Skin of body (tissue), 3 donors: ENCODE measurements at places on chromosomes 13 and 19.

DNA sequence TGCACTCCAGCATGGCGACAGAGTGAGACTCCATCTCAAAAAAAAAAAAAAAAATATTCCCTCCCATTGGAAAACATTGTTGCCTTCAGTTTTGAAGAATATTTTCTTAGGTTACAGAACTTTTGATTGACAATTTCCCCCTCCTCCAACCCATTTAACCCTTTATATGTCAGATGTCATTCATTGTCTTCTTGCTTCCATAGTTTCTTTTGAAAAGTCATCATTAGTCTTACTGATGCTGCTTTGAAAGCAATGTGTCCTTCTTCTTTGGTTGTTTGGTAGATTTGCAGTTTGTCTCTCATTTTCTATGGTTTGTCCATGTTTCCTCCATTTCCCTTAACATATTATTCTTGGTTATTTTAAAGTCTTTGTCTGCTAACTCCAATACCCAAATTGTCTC, 25.4 kb downstream of the ZNF558 start:
- no peak for DNase-seq

DNA sequence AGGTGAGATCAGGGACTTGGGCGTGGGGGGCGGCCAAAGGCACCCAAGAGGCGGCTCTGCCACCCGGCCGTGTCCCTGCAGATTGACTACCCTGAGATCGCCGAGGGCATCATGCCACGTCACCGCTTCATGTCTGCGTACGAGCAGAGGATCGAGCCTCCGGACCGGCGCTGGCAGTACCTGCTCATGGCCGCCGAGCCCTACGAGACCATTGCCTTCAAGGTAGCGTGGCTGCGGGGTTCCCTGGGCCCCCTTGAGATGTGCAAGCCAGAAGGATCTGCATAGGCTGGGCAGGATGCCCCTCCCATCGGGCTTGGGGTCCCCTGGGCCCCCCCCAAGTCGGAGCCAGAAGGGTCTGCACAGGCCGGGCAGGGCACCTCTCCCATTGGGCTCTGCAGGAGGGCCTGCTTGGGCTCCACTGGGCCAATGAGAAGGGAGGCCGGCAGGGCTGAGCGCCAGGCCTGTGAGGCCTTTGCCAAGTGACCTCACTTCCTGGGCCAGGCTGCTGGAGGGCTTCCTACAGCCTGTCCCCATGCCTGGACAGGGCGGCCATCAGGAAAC, 2.2 kb upstream of the AMH start:
- no peak for DNase-seq

DNA sequence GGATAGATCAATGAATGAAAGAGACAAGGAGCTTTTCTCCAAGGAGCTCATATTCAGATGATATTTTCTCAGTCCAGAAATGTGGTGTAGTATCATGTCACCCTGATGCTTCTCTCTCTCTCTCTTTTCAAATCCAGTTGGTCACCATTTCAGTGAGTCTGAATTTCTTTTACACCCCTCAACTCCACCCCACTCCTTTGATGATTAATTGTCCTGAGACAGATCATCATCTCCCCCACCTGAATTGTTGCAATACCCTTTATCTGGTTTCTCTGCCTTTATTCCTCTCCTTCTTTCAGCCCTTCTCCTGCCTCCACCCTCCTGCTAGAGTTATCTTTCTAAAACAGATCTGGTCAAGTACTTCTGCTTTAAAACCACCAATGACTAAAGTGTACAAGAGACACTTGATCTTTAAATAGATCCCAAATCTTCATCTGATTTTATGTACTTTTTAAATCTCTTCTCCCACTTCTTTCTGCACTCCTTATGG, 299.8 kb downstream of the KLF5 start:
- DNase-seq = no peak

GRCh38 chr19:18995804-18996241, 37.5 kb downstream of the SUGP2 start:
- DNase-seq = no peak

GRCh38 chr13:26743971-26744370, 16.6 kb downstream of the GPR12 start:
- DNase-seq = no peak

GRCh38 chr19:10079031-10079453, 7.1 kb upstream of the SHFL start:
- DNase-seq = no peak

GRCh38 chr19:35337097-35337983, 8.4 kb downstream of the CD22 start:
- no peak for DNase-seq

DNA sequence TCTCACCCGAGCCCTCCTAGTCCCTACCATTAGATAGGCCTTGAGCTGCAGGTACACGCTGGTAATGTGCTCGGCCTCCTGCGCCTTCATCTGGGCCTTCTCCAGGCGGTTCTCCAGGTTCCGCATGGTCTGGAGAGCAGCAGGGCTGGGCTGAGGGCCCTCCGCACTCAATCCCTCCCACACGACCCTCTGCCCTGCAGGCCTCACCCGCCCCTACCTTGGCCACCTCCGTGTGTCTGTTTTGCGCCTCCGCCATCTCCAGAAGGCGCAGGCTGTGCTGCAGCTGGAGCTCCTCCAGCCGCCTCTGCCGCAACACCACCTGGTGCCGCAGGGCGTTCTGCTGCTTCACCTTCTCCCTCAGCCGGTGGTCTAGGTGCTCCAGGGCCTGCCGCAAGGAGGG, 7.5 kb upstream of the RGL3 start:
- no peak for DNase-seq

- no peak for DNase-seq
These were observed 38.8 kb downstream of the ARHGEF7 start for GRCh38 chr13:111153977-111154332.

DNA sequence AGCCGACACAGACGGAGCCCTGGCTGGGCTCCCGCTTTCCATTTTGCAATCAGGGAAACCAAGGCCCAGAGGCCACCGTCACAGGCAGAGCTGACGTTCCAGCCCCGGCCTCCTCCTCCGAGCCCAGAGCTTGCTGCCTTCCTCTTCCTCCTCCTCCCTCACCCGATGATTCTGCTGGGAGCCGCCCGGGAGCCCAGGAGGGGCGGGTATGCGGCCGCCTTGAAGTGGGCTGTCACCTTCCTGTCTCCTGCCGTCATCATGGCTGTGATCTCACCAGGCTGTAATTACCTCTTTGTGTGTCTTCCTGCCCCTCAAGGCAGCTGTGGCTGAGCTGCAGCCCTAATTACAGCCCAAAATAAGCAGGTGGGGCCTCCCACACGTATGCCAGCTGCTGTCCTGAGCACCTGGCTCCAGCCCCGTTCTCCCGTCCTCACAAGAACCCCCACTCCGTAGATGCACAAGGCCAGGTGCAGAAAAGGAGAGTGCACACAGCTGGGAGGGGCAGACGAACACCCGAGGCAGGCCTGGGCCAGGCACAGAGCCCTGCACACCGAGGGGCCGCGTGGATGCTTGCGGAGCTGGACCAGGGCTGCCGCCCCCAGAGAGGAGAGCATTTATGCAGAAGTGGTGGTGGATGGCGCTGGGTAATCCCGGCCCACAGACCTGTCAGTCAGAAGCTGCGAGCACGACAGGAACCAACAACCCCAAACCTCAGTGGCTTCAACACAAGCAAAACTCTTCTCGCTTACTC, 4.0 kb downstream of the TPGS1 start:
- DNase-seq = peak; percentile 41

GRCh38 chr13:21615427-21615826, 11.5 kb upstream of the MICU2 start:
- no peak for DNase-seq
